ENCODE measurements at places on chromosomes 2 and 18.

GRCh38 chr18:50131591-50131990, 63.4 kb downstream of the MYO5B start:
- no peaks in the 10 kb centered on the region for H3K36me3 ChIP-seq
- H3K4me3 ChIP-seq = no peak overlapping the region
- no peak overlapping the region for H3K27ac ChIP-seq
- peak; percentile 17 for DNase-seq
- H3K4me1 ChIP-seq = no peaks in the 10 kb centered on the region

GRCh38 chr2:16666449-16666801, 791 bp upstream of the CYRIA start:
- H3K4me1 ChIP-seq = peaks cover 2% of the 10 kb centered on the region
- no peaks in the 10 kb centered on the region for H3K36me3 ChIP-seq
- H3K27ac ChIP-seq = no peak overlapping the region
- H3K4me3 ChIP-seq = no peak overlapping the region
- H3K27me3 ChIP-seq = peaks cover 4% of the 10 kb centered on the region
- DNase-seq = peak; percentile 72

- H3K36me3 ChIP-seq = no peaks in the 10 kb centered on the region
- DNase-seq = peak; percentile 80
- H3K4me3 ChIP-seq = no peak overlapping the region
- H3K27ac ChIP-seq = no peak overlapping the region
- H3K4me1 ChIP-seq = no peaks in the 10 kb centered on the region
Measured at GRCh38 chr2:190069936-190070696, 7.6 kb upstream of the MSTN start.

GRCh38 chr2:179876266-179876665, 14.9 kb upstream of the ZNF385B start:
- DNase-seq = no peak
- H3K27me3 ChIP-seq = peaks cover 3% of the 10 kb centered on the region
- no peaks in the 10 kb centered on the region for H3K36me3 ChIP-seq
- no peaks in the 10 kb centered on the region for H3K4me1 ChIP-seq
- no peak overlapping the region for H3K4me3 ChIP-seq

- no peak overlapping the region for H3K4me3 ChIP-seq
- DNase-seq = no peak
- no peaks in the 10 kb centered on the region for H3K4me1 ChIP-seq
- no peaks in the 10 kb centered on the region for H3K36me3 ChIP-seq
- no peak overlapping the region for H3K27ac ChIP-seq
Measured at GRCh38 chr2:73297586-73297985, 4.2 kb upstream of the EGR4 start.

DNA sequence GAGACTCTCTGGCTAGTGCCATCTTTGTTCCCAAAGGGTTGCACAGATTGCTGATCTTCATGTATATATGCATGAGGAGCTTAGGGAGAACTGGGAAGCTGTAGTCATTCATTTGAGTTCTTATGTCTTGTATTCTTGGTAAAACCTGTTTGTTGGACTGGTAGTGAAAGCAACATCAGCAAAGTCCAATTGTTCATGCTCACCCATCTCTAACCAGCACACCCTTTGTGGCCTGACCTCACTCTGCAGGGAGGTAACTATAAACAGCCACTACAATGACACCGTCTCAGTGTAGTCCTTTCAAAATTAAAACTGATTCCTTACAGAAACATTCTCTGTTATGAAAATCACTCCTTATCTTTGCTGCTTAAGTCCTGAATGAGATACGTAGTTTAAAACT, 13.9 kb upstream of the LMAN1 start:
- peaks cover 9% of the 10 kb centered on the region for H3K27me3 ChIP-seq
- H3K4me3 ChIP-seq = no peak overlapping the region
- H3K4me1 ChIP-seq = no peaks in the 10 kb centered on the region
- no peak for DNase-seq
- H3K36me3 ChIP-seq = no peaks in the 10 kb centered on the region

- H3K4me1 ChIP-seq = no peaks in the 10 kb centered on the region
- H3K27ac ChIP-seq = no peak overlapping the region
- H3K27me3 ChIP-seq = no peaks in the 10 kb centered on the region
- H3K4me3 ChIP-seq = no peak overlapping the region
Measured at GRCh38 chr2:29226808-29227207, 111.6 kb downstream of the CLIP4 start.

GRCh38 chr18:41462946-41463345, 492.1 kb upstream of the PIK3C3 start:
- peaks cover 20% of the 10 kb centered on the region for H3K4me1 ChIP-seq
- H3K27ac ChIP-seq = no peak overlapping the region
- no peak overlapping the region for H3K4me3 ChIP-seq
- no peak for DNase-seq

DNA sequence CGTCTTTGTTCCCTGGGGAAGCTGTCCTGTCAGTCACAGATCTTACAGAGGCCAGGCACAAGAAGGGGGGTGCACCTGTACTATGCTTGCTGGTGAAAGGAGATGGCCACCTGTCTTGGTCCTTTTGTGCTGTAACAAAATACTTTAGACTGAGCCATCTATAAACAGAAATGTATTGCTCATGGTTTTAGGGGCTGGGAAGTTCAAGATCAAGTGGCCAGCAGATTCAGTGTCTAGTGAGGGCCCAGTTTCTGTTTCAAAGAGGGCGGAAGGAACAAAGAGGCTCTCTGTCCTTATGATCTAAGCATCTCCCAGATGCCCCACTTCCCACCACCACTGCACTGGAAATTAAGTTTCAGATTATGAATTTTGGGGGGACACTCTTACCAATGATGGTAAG, 35.5 kb upstream of the RPL37A start:
- H3K36me3 ChIP-seq = peaks cover 2% of the 10 kb centered on the region
- no peaks in the 10 kb centered on the region for H3K27me3 ChIP-seq
- H3K4me1 ChIP-seq = peaks cover 18% of the 10 kb centered on the region
- H3K27ac ChIP-seq = no peak overlapping the region

DNA sequence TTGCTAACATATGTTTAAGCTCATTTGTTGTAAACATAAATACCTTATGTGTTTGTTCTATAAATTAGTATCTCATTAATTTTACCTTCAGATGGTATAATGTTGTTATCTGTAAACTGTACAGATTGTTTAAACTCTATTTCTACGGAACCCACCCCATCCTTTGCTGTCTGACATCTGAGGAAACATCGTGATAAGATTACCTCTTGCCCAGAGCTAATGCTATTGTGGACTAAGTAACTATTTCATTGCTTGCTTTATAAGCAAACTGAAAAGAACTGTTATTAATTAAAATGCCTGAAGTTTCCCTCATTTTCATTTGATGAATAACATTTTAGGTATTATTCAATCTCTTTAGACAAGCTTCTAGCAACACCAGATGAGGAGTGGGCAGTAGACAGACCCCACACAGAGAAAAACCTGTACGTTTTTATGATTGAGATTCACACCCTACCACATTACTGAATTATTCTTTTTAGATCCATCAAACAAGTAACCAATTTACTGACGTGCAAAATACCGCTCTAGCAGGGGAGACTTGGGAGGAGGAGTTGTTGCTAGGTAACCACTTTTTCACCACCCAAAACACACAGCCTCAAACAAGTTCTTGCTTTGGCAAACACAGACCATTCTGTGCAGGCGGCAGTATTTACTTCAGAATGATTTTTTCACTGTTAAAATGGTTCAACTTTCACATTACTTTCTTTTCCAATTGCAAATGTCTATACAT, 1.9 kb upstream of the SYT4 start:
- DNase-seq = peak; percentile 44
- no peaks in the 10 kb centered on the region for H3K4me1 ChIP-seq
- no peak overlapping the region for H3K27ac ChIP-seq
- no peaks in the 10 kb centered on the region for H3K27me3 ChIP-seq
- no peaks in the 10 kb centered on the region for H3K36me3 ChIP-seq

DNA sequence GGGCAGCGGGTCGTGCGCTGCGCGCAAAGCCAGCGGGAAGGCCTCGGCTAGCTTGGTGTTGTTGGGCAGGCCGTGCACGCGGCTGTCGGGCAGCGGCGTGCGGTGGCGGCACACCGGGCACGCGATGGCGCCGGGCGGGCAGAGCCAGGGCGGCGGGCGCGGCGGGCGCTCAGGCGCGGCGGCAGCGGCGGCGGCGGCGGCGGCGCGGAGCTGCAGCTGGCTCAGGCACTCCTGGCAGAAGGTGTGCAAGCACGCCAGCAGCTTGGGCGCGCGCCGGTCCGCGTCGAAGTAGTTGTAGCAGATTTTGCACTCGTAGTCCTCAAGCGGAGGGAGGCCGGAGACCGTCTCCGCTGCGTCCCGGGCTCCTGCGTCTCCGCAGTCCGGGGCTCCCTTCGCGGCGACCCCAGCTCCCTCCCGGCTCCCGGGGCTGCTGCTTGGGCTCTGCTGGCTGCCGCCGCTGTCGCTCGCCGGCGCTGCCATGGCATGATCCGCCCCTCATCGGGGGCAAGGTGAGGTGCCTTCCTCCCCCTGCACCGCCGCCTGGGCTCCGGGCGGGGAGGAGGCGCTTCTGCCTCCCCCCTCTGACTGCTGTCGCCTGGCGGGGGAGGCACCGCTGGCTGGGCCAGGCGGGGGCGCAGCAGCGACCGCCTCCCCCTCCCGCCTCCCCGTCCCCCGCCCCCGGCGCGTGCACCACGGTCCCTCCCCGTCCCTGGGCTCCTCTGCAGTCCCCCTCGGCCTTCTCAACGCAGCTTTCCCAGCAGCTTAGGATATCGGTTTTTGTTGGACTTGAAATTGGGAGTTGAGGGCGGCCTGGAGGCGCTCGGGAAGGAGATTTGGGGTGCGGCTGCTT, 21.0 kb upstream of the PAX3 start:
- H3K4me3 ChIP-seq = peak overlapping the region; percentile 67
- no peaks in the 10 kb centered on the region for H3K36me3 ChIP-seq
- H3K27me3 ChIP-seq = peaks cover 25% of the 10 kb centered on the region
- H3K27ac ChIP-seq = peak overlapping the region; percentile 85
- peak; percentile 40 for DNase-seq

- H3K36me3 ChIP-seq = peaks cover 33% of the 10 kb centered on the region
- no peak overlapping the region for H3K27ac ChIP-seq
- DNase-seq = no peak
- H3K27me3 ChIP-seq = no peaks in the 10 kb centered on the region
Measured at GRCh38 chr2:208297961-208298360, 31.9 kb downstream of the PIKFYVE start.

- DNase-seq = peak; percentile 32
- H3K27ac ChIP-seq = no peak overlapping the region
- no peaks in the 10 kb centered on the region for H3K27me3 ChIP-seq
- H3K4me3 ChIP-seq = no peak overlapping the region
- H3K36me3 ChIP-seq = no peaks in the 10 kb centered on the region
Measured at GRCh38 chr18:23824669-23825068, 135.4 kb downstream of the LAMA3 start.

GRCh38 chr2:186641132-186641806, 51.4 kb downstream of the ITGAV start:
- no peak overlapping the region for H3K4me3 ChIP-seq
- no peaks in the 10 kb centered on the region for H3K4me1 ChIP-seq
- H3K27me3 ChIP-seq = no peaks in the 10 kb centered on the region
- no peak overlapping the region for H3K27ac ChIP-seq
- H3K36me3 ChIP-seq = peaks cover 39% of the 10 kb centered on the region

DNA sequence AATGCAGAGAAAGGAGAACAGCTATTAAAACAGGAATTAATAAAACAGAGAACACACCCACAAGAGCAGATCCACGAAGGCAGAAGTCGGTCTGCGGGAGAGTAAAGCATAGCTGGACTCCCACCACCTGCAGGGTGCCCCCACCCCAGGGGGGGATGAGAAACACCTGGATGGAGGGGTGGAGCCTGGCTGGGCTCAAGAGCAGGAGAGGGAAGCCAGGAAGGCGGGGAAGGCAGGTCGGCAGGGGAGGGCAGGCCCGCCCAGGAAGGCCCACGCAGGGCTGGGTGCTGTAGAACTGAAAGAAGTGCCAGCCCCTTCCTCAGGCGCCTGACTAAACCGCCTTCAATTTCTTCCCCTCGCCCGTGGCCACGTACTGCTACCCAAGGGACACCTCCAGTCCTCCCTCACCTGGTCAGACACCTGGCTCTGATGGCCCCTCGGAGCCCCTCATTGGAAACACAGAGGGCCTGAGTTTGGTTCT, 175.4 kb downstream of the HDAC4 start:
- no peak for DNase-seq
- no peaks in the 10 kb centered on the region for H3K36me3 ChIP-seq
- no peaks in the 10 kb centered on the region for H3K27me3 ChIP-seq
- peaks cover 15% of the 10 kb centered on the region for H3K4me1 ChIP-seq

- no peaks in the 10 kb centered on the region for H3K27me3 ChIP-seq
- DNase-seq = no peak
- H3K4me3 ChIP-seq = no peak overlapping the region
- no peaks in the 10 kb centered on the region for H3K4me1 ChIP-seq
- H3K27ac ChIP-seq = no peak overlapping the region
Measured at GRCh38 chr2:137252934-137253333, 487.6 kb downstream of the THSD7B start.

DNA sequence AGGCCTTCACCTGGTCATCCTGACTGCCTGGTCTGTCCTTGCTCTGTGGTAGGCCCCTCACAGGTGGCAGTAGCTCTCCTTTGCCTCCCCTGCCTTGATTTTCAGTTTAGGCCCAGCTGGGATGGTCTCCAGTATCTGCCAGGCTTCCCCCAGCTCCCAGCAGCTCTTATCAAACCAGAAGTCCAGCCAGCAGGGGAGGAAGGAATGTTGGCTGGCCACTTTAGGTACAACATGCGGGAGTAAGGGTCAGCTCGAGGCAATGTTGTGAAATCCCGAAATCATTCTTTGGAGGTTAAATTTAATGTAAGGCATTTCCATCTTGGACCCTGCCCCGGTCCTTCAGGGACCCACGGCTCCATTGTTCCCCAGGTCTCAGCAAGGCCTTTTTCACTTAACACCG, 16.8 kb downstream of the ATP6V1C2 start:
- H3K36me3 ChIP-seq = no peaks in the 10 kb centered on the region
- no peaks in the 10 kb centered on the region for H3K4me1 ChIP-seq
- no peaks in the 10 kb centered on the region for H3K27me3 ChIP-seq
- DNase-seq = no peak

- no peaks in the 10 kb centered on the region for H3K4me1 ChIP-seq
- no peaks in the 10 kb centered on the region for H3K36me3 ChIP-seq
- no peak overlapping the region for H3K4me3 ChIP-seq
- no peak overlapping the region for H3K27ac ChIP-seq
- no peak for DNase-seq
- no peaks in the 10 kb centered on the region for H3K27me3 ChIP-seq
Measured at GRCh38 chr2:185374878-185375277, 363.7 kb upstream of the FSIP2 start.

DNA sequence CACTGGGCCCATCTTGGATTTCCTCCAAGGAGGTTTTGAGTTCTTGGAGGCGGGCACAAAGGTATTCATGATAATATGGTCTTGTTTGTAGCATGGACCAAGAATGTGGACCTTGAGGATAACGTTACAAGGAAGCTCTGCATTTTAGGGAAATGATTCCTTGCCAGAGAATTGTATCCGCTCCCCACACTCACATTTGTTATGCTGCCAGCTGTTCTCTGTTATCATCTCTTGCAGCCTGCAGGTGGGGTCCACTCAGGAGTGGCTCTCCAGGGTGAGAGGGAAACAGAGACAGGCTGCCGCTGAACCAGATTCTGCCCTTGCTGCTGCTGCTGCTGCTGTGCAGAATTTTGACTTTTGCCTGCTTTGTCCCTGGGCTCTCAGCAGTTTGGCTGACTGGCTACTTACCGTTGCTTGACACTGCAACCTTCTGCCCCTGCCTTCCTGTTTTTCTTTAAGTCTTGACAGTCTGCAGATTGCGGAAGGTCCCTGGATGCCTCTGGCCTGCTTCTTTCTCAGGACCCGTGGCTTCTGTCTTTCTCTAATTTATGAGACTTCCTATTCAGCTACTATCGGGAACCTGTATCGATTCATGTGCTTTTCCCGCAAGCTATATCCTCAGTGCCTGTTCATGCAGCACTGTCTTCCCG, 122.3 kb upstream of the DOCK10 start:
- no peaks in the 10 kb centered on the region for H3K36me3 ChIP-seq
- H3K27ac ChIP-seq = no peak overlapping the region
- no peaks in the 10 kb centered on the region for H3K4me1 ChIP-seq
- no peaks in the 10 kb centered on the region for H3K27me3 ChIP-seq
